ENCODE measurements at places on chromosomes 5 and 9.

GRCh38 chr5:103041071-103041676, 78.8 kb downstream of the GIN1 start:
- DNase-seq = no peak

- DNase-seq = no peak
These were observed 858 bp upstream of the SOWAHA start for GRCh38 chr5:132812123-132812765.

GRCh38 chr5:155263381-155263780, 249.8 kb downstream of the KIF4B start:
- DNase-seq = no peak

- DNase-seq = no peak
These were observed 135.4 kb downstream of the ISL1 start for GRCh38 chr5:51518607-51519006.

DNA sequence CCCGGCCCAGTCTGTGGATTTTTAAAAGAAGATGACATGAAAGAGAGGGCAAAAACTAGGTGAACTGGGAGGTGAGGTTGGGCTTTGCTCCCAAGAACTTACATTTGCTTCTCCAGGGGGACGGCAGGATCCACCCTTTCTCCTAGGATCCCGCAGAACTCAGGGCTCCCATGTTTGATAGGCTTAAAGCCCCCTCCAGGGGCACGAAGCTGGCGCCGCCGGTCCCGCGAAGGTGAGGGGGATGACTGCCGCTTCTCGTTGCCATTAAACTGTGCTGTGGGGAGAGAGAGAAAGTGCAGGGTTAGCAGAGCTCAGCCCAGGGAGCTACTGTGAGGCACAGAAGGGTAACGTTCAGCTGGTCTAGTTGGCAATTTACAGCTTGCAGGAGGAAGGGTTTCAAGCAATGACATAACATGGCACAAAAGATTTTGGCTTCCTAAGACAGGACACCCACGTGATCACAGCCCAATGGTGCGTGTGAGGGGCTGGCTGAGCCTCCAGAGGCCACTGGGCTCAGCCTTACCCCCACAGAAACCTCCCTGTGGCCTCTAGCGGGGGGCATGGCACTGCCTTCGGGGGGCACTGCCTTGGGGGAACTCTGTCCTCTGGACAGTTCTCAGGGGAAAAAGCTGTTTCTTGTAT, 52.0 kb upstream of the SLC25A51 start:
- DNase-seq = no peak

- no peak for DNase-seq
These were observed 69.5 kb downstream of the ZNF354C start for GRCh38 chr5:179129607-179130071.

GRCh38 chr5:143653256-143653655, 158.7 kb upstream of the HMHB1 start:
- DNase-seq = no peak

- DNase-seq = peak; percentile 77
These were observed 10.3 kb upstream of the GLE1 start for GRCh38 chr9:128494108-128494745.

DNA sequence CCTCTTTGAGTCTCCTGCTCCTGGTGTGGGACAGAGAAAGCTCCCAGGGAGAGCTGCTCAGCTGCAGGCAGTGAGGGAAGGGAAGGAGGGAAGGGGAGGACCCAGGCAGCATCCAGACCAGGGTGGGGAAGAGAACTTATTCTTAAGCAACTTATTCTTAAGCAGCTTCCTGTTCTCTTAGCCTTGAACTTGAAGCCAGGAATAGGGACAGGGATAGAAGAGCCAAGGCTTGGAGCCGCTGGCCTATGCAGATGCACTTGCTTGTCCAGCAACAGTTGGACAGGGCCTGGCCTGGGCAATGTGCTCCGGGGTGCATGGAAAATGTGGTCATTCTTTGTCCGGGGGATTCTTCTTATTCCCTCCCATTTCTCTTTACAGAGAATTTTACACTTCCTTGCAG, 31.4 kb upstream of the SPTLC1 start:
- DNase-seq = no peak

DNA sequence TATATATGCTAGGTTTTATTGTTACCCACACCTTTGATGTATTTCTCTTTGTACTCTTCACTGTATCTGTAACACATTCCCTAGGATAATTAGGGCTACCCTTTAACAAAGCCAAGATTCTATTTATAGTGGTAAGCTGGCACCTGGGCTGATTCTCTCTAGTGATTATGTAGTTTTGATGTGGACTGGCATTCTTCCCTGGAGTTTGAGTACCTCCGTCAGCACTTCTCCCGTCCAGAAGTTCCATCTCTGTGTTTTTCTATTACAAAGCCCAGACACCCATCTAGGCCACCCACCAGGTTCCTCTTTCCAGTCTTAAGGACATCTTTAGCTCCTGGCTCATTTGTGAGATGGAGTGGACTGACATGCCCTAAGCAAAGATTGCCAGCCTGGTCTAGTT, 55.9 kb upstream of the CDKN2B start:
- DNase-seq = no peak

GRCh38 chr5:52457810-52458209, 329.9 kb upstream of the ITGA1 start:
- DNase-seq = no peak

DNA sequence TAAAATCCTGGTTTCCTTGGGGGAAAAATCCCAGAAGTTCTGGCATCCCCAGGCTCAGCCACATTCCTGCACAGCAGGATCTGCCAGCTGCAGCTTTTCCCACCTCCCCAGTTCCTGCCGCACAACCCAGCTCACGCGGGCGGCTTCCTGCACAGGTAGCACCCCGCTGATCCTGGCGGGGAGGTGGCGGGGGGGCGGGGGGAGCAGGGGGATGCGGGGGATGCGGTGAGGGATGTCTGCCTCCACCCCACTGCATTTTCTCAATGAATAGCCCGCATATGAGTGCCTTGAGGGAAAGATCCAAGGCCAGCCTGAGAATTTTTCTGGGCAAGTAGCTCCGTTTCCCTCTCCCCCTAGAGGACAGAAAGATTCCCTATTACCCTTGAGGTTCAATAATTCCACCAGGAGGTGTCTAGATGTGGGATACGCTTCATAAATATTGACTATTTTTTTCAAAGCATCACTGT, 21.1 kb downstream of the GFPT2 start:
- no peak for DNase-seq

DNA sequence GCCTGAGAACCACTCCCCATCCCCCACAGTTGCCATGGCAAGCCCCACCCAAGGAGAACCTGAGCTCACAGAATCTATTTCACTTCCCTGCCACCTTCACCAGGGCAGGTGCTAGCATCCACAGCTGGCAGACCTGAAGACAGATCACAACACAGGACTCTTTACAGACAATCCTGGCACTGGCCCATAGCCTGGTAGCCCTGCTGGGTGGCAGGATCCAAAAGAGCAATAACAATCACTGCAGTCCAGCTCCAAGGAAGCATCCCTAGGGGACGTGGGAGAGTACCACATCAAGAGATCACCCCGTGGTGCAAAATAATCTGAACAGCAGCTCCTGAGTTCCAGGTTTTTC, 463.2 kb upstream of the PIK3R1 start:
- DNase-seq = no peak

- no peak for DNase-seq
These were observed 829 bp downstream of the FIBCD1 start for GRCh38 chr9:130938184-130938651.

- no peak for DNase-seq
These were observed 6.9 kb upstream of the TRIO start for GRCh38 chr5:14136228-14136627.

GRCh38 chr5:56993241-56993640, 41.3 kb upstream of the MIER3 start:
- DNase-seq = no peak

DNA sequence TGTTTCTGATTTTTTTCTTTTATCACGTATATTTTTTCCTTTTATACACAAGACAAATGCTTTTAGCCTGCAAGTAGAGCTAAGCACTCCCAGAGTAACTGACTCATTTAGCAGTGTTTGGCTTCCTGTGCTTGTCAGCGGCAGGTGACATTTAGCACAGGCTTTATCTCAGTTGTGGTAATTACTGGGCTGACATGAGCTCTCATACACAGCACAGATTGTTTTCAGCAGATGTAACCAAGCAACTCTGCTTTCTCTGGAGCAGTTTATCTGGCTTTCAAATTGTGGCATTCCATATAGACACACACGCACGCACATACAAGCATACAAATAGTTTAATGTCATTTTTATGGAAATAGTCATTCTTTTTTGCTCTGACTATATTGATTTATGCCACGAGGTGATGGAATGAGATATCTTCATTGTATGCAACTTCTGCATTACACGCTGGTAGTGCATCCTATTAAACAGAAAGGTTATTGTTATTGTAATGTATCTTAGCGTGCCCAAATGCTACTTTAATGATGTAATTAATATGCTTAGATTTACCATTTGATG, 379.0 kb upstream of the GRAMD2B start:
- peak; percentile 84 for DNase-seq

DNA sequence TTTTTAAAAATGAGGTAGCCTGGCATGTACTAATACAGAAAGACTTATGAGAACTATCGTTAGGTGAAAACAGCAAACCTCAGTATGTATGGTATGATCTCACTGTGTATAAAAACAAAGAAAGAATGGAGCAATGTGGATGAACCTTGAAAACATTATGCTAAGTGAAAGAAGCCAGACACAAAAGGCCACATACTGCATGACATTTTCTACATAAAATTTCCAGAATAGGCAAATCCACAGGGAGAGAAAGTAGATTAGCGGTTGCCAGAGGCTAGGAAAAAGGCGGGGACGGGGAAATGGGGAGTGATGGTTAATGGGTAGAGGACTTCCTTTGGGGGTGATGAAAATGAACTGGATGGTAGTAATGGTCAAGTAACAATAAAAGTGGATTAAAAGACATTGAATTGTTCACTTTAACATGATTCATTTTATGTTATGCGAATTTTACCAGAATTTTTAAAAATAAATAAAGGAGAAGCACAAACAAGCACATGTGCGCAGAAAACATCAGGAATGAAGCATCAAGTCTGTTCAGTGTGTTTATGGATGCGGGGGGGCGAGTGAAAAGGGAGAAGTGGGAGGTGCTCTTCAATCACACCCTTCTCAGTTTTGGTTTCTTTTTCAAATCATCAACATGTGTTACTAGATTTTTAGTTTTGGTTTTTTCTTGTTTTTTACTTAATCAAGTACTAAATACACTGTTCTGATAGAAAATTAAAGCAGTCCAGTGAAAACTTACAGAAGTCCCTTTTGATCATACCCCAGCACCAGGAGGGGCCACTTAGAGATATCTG, 16.3 kb downstream of the ROR2 start:
- no peak for DNase-seq

DNA sequence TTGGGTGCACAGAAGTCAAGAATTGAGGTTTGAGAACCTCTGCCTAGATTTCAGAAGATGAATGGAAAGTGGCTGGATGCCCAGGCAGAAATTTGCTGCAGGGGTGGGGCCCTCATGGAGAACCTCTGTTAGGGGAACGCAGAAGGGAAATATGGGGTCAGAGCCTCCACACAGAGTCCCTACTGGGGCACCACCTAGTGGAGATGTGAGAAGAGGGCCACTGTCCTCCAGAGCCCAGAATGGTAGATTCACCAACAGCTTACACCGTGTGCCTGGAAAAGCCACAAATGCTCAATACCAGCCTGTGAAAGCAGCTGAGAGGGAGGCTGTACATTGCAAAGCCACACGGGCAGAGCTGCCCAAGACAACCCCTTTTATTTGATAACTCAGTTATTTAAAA, 383.5 kb downstream of the TLE4 start:
- no peak for DNase-seq

GRCh38 chr9:131641618-131642495, 96.5 kb downstream of the PRRT1B start:
- no peak for DNase-seq

DNA sequence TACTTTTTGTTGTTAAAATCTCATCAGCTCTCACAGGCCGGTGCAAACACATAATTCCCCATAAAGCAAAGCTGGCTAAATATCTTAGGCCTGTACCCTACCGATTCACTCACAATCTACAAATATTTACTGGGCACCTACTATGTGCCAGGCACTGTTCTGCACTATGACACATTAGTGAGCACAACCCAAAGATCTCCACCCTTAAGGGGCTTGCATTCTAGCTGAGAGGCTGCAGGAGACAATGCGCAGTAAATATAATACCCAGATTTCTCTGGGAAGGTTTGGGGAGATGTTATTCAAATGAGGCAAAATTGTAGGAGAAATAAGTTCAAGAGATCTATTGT, 53.7 kb downstream of the FNBP1 start:
- DNase-seq = no peak

DNA sequence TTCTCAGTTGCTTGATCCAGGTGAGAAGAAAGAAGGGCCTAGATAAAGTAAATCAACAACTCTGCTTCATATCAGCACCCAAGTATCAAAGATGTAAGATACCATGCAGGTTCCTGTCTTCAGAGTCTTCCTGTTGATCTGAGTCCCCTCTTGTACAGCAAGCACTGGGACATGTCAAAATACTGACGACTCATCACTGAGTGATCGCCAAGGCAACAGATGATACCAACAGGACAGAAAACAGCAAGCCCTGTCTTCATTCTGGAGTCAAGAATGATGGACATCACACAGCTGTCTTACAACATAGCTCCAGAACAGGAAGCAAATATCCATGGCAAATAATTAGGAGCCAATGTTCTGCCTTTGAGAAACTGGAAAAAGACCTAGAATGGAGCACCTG, 83.7 kb downstream of the TARS1 start:
- DNase-seq = no peak

DNA sequence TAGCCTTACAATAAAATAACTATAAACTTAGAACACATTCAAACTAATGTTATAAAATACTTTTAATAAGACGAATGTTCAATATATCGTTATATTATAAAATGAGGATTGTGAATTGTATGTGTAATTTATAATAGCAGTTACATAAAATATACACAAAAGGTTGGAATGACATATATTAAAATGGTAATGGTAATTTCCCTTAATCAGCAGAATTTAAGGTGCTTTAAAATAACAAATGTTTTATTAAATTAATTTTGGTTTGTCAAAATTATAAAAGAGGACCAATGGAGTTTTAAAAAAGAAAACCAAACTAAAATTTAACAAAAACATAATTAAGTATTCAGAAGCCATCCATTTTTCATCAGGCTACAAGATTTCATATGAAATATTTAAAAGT, 164.3 kb upstream of the PRDM9 start:
- DNase-seq = no peak

DNA sequence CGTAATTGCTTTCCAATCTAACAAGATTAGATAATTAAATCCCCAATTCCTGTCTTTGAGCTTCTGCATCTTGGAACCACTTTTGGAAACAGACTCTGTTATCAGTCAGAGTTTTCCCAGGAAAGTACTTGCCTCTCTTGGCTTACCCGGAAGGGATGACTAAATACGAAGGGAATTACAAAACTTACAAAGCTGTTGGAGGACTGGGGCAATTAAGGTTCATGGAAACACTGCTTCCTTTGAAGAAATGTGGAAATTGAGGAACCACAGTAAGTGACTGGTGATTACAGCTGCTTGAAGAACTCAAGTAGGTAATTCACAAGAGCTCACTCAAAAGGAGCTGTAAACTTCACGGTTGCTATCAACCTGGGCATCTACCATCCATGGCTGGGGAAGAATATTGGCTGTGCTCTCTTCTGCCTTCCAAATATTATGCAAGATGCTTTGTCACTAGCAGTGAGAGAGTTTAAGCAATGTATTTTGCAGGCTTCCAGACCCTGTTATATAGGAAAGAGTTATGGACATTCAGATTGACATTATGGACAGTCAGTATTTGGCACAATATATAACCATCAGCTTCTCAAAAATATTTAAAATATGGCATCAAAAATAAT, 104.6 kb upstream of the MAN2A1 start:
- no peak for DNase-seq
